A673 (cell line): ENCODE measurements at places on chromosomes 11 and 22. TPM values are rescaled to one million over a fixed set of nuclear protein-coding genes. Genes with fewer than 3 reads are reported as not detected.
A peak's percentile ranks its signal among the peaks of the same experiment; 100 is the strongest.

KCNJ11 gene
- 0.34 and 0.59 TPM in 2 replicates for total RNA-seq

LAMTOR1 gene
- total RNA-seq, result 90.9 and 101 TPM in 2 replicates

DNA sequence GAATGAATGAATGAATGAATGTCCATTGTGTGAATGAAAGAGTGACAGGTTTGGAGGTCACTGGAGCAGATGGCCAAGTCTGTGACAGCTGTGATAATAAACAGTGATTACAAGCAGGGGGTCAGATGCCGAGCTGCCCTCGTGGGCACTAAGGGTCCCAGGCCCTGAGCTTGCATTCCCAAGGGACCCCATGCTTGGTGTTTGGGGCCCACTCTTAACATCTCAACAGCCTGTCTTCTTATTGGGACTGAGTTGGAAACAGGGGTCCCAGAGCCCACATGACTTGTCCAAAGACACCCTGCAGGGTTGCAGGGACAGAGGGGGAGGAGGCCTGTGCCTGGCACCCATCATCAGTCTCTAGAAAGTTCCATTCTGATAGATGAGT lies 12.0 kb upstream of the ANO1 start:
- DNase-seq, result no peak

GRCh38 chr11:68343761-68344256 lies 31.4 kb downstream of the LRP5 start:
- DNase-seq, result no peak

DNA sequence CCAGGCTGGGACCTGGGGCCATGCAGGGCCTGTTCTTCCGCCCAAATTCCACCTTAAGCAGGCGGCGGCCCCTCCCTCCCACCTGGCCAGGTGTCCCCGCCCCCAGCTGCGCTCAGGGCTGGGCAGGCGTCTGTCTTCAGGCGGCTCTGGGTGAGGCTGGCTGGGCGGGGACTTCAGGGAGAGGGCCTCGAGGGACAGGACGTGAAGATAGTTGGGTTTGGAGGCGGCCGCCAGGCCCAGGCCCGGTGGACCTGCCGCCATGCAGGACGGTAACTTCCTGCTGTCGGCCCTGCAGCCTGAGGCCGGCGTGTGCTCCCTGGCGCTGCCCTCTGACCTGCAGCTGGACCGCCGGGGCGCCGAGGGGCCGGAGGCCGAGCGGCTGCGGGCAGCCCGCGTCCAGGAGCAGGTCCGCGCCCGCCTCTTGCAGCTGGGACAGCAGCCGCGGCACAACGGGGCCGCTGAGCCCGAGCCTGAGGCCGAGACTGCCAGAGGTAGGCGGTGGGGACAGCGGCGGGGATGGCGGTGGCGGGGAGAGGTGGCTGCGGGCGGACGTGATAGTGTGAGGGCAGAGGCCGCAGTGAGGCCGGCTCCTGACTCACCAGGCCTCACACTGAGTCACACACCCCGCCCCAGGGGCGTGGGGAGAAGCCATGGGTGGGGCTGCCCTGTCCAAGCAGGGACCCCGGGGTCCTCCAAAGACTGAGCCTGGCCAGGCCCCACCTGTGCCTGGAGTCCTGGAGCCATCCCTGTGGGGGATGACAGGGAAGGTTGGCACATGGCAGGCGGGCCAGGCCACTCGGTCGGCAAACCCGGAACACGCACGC lies at the start of gene PKP3:
PKP3 (plus strand) TSS at position 176 of the 824 bp plus-strand sequence; CDS start at position 260, 84 bp downstream.
- no peak for DNase-seq

CST6 gene
- total RNA-seq, result 2.3 and 3.9 TPM in 2 replicates

- DNase-seq, result no peak
Observed at GRCh38 chr22:50656122-50657070, 16.2 kb upstream of the SHANK3 start.

PTGDR2 gene
- 0.09 and 0.17 TPM in 2 replicates for total RNA-seq

TCIRG1 gene
- total RNA-seq, result 15.0 and 18.4 TPM in 2 replicates

GRCh38 chr11:64176751-64177150 lies 9.2 kb upstream of the STIP1 start:
- no peak for DNase-seq

ANKK1 gene
- total RNA-seq, result 0.39 and 0.43 TPM in 2 replicates

TPBGL gene
- 0.24 and 0.41 TPM in 2 replicates for total RNA-seq

DNA sequence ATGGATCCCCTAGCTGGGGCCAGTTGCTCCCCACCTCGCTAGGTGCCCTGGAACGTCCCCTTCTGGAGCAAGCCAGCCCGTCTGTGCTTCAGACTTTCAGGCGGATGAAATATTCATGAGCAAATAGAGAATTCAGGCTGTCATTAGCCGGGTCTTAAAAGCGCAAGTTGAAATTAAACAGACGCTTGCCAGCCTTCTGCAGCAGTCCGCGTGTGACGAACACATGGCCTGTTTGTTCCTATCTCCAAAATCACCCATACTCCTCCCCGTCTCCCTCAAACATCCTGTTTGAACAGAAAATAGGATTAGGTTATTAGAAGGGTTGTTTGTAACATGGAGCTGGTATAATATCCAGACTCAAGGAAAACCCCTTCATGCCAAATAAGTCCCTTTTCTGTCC lies 38.7 kb downstream of the MYO18B start:
- DNase-seq, result peak; percentile 68

GRCh38 chr11:71298016-71298550 lies 45.7 kb upstream of the SHANK2 start:
- no peak for DNase-seq

- DNase-seq, result no peak
Observed at GRCh38 chr11:133939558-133939957, 17.2 kb downstream of the IGSF9B start.

OR8A1 gene
- not detected in 2 replicates for total RNA-seq
